ENCODE measurements at places on chromosomes 3 and 15.

GRCh38 chr3:185401319-185401955, 38.5 kb downstream of the MAP3K13 start:
- no peak for DNase-seq

- DNase-seq = no peak
These were observed 115.3 kb downstream of the PLCH1 start for GRCh38 chr3:155629556-155629955.

GRCh38 chr3:132660811-132661070, 612 bp downstream of the UBA5 start:
- no peak for DNase-seq

GRCh38 chr15:56490461-56490860, 25.5 kb upstream of the MNS1 start:
- no peak for DNase-seq

GRCh38 chr3:129513705-129514104, 14.7 kb upstream of the RHO start:
- no peak for DNase-seq

- DNase-seq = no peak
These were observed 56.7 kb downstream of the CCNL1 start for GRCh38 chr3:157103280-157103679.

GRCh38 chr3:194532591-194532990, 45.8 kb upstream of the ATP13A3 start:
- no peak for DNase-seq

DNA sequence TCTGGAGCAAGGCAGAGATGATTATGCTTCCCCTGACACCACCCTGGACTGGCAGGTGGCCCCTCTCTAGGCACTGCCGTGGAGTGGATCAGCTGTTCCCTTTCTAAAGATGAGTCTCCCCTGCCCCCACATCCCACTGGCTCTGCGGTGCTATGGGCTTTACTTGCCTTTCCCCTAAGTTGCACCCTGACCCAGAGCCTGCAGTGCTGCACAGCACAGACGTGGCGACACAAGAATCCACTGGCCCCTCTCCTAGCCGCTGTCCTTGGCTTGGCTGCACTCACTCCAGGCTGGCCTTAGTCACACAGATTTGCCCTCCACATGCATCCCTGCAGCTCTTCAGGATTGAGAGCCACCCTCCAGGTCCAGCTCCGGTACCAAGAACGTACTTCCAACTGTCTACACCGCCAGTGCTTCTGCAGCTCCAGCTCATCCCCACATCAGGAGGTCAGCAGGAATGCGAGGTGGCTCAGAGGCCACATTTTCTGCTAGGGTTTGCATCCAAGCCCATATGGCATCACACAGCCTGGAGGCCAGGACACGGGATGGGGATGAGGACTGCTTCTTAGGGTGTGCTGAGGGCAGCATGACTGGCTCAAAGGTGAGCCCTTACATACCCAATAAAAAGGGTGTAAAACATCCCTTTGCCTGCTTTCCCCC, 82.4 kb upstream of the RASGRF1 start:
- no peak for DNase-seq

GRCh38 chr3:12479919-12480427, 4.3 kb upstream of the TSEN2 start:
- peak; percentile 80 for DNase-seq

GRCh38 chr3:64717872-64718613, 30.2 kb upstream of the ADAMTS9 start:
- DNase-seq = no peak

DNA sequence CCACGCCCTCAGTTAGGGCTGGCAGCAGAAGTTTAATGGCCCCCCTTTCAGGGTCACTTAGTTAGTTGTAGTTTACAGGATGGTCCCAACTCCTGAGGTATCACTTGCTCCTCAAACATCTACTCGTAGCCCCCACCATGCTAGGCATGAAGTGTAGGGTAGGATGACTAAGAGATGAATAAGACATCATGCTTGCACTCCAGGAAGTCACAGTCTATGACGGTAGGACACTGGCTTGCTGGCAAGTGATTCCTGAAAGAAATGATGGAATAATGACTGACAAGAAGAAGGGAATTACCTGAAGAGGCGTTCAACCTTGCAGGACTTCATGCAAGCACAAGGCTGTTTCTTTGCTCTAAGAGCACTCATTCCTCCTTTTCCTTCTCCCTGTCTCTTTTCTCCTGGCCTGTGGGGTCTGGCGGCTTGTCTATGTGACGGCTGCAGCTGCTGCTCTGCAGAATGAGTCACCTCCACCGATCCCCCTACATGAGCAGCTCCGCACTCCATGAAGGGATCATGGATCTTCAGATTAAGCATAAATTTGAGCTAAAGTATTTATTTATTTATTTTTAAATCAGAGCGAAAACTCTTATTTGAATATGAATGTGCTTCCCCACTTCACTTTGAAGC, 82.9 kb upstream of the BOC start:
- DNase-seq = no peak

DNA sequence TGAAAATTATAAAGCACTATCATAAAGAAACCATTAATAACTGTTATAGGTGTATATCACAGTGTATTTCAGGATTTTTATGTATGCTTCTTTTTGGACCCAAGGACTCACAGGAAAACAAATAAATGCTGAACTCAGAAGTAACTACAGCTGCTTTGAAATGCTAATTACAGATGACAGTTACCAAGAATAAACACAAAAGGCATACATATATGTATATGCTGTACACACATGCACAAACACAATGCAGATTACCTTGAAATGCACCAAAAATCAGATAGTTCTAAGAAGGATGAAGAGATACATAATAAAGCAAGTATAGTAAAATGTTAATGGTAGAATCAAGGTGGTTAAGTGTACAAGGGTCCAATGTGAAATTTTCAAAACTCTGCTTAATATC, 52.2 kb downstream of the ZNF280D start:
- DNase-seq = no peak

GRCh38 chr3:159825216-159825854, 163.3 kb upstream of the IL12A start:
- DNase-seq = no peak

DNA sequence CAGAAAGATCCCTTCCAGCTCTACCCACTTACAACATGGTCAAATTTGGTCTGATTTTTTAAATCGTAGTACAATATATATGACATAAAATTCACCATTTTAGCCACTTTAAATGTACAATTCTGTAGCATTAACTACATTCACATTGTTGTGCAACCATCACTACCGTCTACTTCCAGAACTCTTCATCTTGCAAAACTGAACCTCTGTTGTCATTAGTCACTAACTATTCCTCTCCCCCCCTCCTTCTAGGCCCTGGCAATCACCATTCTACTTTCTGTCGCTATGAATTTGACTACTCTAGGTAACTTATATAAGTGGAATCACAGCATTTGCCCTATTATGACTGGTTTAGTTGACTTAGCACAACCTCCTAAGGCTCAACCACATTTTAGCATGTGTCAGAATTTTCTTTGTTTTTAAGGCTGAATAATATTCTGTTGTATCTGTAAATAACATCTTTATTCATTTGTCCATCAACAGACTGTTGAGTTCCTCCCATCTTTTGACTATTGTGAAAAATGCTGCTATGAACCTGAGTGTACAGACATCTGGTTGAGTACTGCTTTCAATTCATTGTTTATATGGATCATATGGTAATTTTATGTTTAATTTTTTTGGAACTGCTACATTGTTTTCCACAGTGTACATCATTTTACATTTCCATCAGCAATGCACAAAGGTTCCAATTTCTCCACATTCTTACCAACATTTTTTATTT, 35.5 kb upstream of the CCR2 start:
- DNase-seq = no peak

- DNase-seq = no peak
These were observed 24.5 kb upstream of the TOP2B start for GRCh38 chr3:25689226-25689625.

DNA sequence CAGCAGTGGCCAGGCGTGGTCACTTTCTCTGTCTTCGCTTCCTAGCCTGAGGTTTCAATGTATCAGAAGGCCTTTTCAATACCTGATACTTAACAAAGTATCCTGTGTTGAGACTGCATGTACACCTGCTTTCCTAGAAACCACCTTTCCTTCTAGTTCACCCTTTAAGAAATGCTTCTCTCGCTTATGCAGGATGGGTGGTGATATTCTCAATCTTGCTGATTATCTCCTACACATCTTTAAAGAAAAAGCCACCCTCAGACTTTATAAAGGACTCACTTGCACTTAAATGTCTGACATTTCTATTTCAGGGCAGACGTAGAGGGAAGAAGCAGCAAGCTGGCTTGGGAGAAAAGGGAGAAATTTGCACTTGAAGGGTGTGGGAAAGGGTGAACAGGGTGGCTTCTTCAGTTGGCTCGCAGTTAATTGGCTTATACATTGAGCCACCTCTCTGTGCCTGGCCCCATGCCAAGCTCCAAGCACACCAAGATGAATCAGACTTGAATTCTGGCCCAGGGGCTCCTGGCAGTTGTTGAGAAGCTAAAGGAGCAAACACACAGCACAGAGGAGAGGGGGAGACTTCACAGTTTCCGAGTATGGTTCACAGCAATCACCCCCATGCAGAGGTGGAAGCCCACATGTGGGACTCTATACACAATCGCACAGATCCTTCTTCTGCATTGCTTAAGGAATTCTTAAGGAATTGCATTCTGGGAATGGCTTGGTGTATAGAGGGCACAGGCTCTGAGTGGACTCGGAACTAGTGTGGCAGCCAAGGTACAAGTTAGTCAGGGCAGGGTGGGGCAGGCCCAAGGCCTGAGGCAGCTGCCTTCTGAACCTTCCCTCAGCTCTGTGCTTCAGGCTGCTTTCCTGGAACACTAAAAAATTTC, 1.3 kb downstream of the ARL6IP5 start:
- peak; percentile 64 for DNase-seq

- DNase-seq = no peak
These were observed 503.9 kb upstream of the MDFIC2 start for GRCh38 chr3:70816346-70816745.

DNA sequence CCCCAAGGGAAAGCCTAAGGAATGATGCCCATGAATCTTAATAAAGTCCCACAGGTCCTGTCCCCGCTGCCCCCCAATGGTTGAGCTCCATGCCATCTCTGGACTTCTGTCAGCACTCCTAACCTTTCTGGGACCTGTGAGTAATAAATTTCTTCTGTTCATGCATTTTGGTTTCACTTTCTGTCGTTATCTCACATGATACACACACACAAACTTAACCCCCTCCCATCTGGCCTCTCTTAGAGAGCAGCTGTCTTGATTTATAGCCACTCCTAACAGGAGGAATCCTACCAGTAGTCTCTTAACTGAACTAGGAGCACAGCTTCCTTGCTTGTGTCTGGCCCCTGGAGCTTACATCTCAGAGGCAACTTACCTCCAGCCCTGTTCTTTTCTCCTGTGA, 82.7 kb upstream of the SELENOK start:
- no peak for DNase-seq

DNA sequence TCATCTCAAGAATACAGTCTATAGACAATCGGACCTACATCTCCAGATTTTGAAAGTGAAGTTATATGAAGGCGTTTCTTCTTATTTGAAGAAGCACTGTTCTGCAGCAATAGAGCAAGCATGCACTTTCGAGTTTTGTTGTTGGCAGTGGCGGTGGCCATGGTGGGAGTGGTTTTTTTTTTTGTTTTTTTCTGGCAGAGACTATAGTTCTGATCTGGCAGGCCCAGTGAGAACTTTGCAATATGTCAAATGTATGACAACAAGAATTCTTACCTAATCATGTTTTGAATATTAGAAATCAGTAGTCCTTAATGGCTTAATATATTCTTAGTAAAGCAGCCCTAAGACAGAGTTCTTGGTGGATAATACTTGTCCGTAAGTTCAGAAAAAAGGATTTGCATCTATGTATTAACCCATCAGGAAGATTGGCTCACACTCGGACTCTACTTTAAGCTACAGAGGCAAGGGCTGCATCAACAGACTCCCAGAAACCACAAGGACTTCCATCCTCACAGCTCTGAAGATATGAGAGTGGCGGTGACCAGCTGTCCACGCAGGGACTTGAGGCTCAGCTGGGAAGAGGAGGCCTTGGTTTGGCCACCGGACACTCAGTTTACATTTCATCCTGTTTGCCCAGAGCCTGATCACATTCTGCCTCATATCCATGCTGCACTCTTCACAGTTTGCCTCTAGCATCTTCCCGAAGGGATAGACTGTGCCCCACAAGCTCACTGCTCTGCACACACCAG, 124.1 kb upstream of the THBS1 start:
- no peak for DNase-seq

- no peak for DNase-seq
These were observed 52.6 kb downstream of the SYNM start for GRCh38 chr15:99157456-99157855.

DNA sequence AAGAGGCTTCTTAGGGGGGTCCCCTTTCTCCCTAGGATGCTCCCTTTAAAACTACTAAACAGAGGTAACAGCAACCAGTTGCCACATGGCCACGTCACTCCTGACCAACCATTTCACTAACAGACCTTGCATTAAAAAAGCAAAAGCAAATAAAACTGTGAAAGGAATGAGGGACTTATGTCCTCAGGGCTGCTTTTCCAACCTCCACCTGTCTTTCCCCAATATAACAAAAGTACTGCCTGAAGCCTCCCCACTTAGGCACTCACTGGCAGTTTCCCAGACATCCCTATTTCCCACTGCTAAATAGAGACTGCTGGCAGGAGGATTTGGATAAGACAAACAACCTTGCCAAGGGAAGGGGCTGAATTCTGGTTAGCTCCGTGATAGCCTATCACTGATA, 130.3 kb downstream of the ATP8B4 start:
- no peak for DNase-seq

- DNase-seq = peak; percentile 73
These were observed 38.6 kb downstream of the TAFA4 start for GRCh38 chr3:68893600-68894239.

- peak; percentile 82 for DNase-seq
These were observed 1.7 kb downstream of the RASSF1 start for GRCh38 chr3:50338965-50339364.

DNA sequence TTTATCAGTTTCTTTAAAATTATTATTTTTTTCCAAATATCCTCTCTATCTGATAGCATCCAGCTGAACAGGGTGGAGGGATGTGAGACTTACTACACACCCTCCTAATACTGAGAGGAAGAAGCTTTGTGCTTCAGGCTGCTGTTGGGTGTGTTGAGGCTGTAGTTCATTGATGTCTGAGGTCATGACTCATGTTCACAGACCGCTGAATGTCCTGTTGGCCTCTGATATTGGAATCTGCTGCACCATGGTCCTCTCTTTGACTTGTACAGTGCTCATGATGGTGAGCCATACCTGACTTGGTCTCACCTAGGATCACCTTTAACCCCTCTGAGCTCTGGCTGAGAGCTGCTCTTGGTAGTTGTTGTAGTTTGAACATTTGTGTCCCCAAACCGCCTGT, 302.9 kb downstream of the SATB1 start:
- no peak for DNase-seq

GRCh38 chr3:1002010-1002409, 90.8 kb upstream of the CNTN6 start:
- no peak for DNase-seq
